ENCODE measurements at places on chromosomes 6 and 20.

DNA sequence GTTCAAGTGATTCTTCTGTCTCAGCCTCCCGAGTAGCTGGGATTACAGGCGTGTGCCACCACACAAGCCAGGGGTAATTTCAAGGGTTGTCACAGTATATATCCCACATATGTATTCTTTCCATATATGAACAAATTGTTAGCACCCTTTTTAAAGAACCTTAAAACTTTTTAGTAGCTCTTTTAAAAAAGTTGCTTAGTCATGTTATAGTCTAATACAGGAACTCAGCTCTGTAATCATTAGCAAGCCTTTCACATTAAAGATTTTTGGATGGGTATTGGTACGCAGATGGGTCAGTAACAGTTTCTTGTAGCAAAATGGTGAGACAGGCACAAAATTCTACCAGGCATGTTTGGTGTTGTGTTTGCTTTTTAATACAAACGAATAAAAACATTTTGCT lies 10.9 kb downstream of the AMD1 start:
- DNase-seq, result no peak

GRCh38 chr6:32844839-32845383 lies 1.1 kb upstream of the PSMB8 start:
- DNase-seq, result no peak

DNA sequence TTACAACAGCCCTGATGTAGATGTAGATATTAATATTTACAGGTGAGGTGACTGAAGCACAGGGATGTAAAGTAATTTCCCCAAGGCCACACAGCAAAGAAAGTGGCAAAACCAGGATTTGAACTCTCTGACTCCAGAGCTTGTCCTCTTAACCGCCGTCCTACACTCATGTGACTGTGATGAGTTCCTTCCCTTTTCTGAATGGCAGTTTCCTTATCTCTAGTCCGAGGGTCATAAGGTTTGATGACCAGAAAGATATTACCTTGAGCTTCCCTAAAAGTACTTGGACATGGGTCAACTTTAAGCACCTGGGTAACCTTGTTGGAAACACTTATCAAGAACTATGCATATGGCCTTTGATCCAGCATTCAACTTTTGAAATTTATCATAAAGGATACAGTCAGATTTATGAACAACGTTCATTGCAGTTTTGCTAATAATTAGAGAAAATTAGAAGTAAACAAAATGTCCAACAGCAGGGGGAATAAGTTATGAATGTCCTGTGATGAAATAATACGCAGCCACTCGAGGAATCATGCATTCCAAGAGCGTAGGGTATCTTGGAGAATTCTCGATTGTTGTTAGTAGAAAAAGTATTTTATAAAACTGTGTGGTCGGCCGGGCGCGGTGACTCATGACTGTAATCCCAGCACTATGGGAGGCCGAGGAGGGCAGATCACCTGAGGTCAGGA lies 2.3 kb upstream of the TLDC2 start:
- no peak for DNase-seq

DNA sequence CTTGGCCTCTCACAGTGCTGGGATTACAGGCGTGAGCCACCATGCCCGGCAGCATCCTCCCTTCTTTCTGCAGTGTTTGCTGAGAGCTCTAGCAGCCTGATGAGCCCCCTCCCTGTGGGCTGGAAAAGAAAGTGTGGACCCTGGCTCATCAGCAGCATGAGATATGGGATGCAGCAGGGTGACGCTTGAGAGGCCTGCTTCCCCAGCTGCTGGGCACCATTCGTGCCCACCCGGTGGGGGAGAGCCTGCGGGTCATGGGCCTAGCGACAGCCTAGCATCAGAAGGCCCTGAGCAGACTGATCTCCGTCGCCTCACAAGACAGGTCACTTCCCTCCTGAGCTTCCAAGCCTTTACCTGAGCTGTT lies 16.0 kb upstream of the CCDC167 start:
- no peak for DNase-seq

- no peak for DNase-seq
Observed at GRCh38 chr20:710780-711450, 35.3 kb upstream of the SCRT2 start.

GRCh38 chr6:135851442-135852271 lies at the start of gene PDE7B:
TSS of gene PDE7B (plus strand) at chr6:135851701.
- DNase-seq, result peak; percentile 90

DNA sequence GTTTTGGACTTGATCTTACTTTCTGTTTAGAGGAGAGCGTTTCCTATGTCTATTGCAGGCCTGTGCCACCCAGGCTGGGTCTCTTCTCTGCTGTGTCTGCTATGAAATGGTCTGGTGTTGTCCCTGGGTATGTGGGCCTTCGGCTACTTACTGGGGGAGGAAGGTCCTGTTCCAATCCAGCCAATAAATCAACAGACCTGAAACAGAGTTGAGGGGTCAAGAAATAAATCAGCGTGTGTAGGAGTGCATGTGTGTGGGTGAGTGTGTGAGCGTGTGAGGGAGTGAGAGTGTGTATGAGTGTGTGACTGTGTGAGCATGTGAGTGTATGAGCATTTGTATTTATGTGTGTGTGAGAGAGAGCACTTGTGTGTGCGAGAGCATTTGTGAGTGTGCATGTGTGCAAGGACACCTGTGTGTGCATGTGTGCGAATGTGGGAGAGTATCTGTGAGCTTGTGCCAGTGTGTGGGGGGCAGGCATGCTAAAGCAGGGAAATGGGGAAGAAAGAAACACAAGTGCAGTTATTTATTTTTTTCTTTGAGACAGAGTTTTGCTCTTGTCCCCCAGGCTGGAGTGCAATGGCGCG lies 86.3 kb upstream of the PMEPA1 start:
- DNase-seq, result no peak
